ENCODE measurements at places on chromosomes 13 and 19.

DNA sequence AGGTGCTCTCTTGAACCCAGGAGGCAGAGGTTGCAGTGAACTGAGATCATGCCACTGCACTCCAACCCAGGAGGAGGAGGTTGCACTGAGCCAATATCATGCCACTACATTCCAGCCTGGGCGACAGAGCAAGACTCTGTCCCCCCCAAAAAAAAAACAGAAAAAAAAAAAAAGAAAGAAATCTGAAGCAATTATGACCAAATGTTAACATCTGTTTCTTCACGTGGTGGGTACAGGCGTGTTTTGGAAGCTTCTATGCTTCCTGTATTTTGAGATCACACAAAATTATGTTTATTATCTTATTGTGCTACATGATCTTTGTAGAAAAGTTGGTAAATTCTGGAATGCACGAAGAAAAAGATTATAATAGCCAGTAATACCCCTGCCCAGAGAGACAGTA lies 2.7 kb upstream of the ACP5 start:
- no peak for DNase-seq

DNA sequence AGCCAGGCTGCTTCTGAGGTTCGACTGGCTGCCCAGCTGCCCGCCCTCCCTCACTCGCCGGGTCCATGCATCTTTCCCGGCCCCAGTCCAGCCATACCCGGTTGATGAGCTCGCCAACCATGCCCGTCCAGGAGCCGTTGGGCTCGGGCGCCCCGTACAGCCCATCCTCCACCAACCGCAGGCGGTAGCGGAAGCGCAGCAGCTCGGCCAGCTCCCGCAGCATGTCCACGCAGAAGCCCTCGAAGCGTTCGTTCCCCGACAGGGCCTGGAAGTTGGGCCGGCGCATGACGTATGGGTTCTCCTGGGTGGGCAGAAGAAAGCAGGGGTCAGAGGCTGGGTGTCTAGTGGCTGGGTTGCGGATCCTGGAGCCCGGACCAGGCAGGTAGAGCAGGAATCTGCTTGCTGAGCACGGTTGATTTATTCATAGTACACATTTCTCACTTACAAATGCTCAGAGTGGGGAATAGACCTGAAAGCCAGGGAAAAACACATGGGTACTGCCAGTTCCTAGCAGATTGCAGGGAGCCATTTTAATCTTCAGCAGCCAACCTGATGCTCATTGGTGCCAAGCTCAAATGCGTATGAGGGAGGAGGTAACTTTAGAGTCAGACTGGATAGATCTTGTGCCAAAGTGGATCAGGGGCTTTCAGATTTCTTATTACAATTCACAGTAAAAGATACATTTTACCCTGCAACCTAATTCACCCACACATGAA lies 27.4 kb downstream of the GRIK5 start:
- no peak for DNase-seq

DNA sequence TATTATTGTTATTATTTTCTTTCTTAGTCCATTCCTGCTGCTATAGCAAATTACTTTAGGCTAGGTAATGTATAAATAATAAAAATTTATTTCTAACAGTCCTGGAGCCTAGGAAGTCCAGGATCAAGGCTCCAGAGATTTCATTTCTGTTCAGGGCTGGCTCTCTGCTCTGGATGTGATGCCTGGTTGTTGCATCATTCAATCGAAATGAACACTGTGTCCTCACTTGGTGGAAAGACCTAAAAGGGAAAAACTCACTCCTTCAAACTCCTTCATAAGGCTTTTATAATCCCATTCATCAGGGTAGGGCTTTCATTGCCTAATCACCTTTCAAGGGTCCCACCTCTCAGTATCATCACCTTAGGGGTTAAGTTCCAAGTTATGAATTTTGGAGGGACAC lies 395.0 kb downstream of the EFNB2 start:
- DNase-seq: no peak

DNA sequence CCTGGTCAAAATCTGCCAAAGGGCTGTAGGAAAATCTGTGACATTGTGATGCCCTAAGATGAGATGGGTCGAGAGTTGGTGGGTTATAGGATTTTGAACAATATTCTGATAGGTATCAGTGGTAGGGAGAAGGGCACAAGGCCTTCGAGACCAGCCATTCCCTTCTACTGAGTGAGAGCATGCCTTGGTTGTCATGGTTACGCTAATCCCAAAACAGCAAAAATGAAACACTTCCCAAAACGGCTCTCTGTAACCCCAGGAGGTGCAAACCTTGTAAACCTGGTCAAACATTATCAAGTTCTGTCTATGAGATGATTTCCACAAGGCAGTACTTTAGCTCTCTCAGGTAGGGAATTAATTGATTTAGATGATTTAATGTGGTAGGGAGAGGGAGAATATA lies 158.7 kb upstream of the RNF113B start:
- DNase-seq: no peak

DNA sequence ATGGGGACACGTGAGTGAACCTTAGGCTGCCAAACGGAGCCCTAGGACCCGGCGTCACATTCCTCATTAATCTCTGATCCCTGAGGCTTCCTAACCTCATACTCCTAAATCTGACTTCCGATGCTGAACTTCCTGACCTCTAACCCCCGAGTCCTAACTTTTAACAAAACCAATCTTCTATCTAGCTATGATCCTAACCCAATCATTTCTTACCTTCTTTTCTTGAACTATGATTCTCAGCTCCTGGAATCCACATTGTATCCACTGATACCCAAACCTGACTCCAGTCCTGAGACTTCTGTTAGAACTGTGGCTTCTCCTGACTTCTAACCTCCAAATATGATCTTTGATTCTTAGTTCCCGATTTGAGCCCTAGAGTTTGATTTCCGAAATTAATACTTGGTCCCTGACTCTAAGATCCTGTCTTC lies 447 bp downstream of the NFKBIB start:
- no peak for DNase-seq

DNA sequence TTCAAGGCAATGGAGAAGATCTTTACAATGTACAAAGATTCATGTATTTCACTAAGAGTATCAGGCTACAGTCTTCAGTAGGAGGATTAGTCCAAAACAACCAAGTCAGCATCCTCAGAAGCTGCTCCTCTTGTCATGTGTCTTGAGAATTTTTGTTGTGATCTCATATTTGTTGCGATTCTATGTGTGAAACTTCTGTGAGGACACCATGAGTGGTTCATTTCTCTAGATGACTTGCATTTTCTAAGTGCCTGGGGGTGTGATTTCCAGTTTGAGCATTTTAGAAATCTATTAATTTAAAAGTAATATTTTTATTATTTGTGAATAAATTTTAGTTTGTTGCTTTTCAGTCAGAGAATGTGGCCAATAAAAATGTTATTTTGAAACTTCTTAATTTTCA lies 94.5 kb downstream of the RAP2A start:
- DNase-seq: no peak

- no peak for DNase-seq
These were observed 213.5 kb upstream of the IRS2 start for GRCh38 chr13:109999659-110000533.

DNA sequence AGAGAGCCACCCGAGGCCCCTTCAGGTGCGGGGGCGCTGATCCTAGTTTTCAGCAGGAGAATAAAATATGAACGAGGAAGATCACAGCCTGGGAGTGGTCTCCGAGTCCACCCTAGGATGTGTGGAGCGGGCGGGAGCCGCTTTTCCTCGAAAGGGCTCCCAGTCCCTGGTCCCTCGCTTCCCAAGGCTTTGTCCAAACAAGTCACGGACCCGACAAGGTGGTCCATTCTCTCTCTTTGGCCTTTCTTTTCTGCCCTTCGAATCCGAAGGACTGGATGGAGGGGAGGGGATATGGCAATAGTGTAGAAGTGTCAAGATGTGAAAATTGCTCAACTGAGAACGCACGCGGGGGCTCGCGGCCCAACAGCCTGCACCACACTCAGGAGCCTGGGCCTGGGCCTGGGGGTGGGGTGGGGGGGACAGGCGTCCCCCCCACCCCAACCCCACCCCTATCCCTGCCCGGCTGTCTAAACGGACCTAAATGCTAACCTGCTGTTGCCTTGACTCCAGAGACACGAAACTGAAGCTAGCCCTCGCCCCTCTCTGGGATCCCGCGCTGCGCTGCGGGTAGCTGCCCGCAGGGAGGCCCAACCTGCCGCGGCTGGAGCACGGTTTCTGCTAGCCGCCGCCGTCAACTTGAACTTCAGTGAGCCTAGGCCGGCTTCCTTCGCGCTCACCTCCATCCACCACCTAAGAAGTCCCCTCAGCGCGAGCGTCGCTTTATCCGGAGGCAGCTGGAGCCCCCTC lies 7.1 kb downstream of the ZIC2 start:
- DNase-seq: no peak

DNA sequence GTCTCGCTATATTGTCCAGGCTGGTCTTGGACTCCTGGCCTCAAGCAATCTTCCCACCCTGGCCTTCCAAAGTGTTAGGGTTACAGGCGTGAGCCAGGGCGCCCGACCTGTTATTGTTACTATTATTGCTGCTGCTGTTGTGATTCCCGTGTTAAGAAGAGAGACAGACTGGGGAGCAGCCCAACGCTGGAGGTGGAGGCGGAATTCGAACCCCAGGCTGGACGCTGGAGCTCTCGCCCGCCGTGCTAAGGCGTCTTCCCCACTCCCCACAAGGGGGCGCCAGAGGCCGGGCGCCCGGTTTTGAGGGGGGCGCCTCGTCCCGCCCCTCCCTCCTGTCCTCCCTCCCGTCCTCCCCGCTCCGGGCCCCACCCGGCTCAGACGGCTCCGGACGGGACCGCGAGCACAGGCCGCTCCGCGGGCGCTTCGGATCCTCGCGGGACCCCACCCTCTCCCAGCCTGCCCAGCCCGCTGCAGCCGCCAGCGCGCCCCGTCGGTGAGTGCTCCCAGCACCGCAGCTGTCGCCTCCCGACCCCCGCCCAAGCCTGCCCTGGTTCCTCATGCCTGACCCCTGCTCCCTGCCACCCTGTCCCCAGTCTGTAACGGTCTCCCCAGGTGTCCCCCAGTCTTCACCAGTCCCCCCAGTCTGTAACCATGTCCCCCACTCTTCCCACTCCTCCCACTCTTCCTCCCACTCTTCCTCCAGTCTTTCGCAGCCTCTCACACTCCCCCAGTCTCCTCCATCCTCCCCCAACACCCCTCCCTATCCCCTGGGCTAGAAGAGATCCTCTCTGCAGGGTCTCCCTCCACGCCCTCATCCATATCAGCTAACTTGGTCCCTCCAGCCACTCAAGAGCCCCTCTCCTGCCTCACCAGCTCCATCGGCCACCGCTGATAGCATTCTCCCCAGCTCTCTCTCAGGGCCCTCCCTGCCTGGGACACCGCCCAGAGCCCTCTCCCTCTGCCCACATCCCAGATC lies at the start of gene EHD2:
EHD2 (plus strand) TSS at position 377 of the 976 bp plus-strand sequence. CDS start 3,191 bp downstream, outside the sequence.
- no peak for DNase-seq

DNA sequence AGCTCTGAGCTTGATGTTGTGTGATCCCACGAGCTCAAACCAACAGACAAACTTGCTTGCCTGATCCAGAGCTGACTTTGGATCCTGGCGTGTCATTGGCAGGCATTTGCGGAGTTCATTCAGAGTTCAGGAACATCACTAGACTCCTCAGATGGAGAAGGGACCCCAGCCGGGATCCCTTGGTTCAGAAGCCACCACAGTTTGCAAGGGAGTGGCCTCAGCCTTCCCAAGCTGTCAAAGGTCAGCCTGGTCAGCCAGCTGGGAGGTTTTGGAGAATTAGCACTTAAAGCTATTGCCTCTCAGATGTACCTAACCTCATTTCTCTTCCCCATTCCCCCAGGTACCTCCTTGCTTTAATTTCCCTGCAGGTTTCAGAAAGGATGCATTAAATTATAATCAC lies 208.8 kb upstream of the SOX21 start:
- no peak for DNase-seq

DNA sequence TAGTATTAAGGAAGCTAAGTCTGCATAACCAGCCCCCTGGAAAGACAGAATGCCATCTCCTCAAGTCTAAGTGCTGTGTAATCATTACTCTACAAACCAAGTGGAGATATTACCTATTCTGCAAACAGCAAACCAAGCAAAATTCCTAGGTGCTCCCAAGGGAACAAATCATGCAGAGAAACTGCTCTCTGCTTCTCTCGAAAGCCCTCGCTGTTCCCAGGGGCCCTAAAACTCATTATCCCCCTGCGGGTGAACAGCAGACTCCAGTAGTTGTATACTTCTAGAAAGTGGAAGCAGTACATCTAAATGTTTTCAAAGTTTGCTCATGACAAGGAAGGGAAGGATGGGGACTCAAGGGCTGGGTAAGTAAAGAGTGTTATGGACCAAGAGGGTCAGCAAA lies 3.2 kb downstream of the DLEU7 start:
- DNase-seq: no peak

- DNase-seq: no peak
These were observed 42.5 kb upstream of the EHD2 start for GRCh38 chr19:47670736-47671135.

DNA sequence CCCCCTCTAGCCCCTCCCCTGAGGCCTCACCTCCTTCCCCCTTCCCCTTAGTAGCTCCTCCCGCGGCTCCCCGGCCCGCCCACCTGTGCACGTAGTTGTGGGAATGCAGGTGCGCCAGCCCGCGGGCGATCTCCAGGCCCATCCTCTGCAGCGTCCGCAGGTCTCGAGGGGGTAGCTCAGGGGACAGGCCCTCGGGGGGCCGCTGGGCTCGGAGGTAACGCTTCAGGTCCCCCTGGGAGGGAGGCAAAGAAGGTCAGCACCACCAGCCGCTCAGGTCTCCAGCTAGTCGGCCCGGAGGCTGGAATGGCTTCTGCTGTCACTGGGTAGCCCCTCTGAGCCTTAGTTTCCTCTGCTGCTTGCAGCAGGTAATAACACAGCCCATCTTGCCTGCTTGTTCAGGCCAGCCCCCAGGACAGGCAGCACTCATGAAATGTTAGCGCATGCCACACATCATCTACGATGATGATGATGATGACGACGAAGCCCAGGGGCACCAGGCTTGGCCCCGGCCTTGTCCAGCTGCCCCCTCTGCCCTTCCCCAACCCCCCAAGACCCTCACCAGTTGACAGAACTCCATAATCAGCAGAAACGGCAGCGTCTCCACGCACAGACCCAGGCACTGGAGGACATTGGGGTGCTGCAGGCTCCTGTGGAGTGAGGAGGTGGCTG lies 9.2 kb downstream of the LMTK3 start:
- DNase-seq: no peak

- no peak for DNase-seq
These were observed 10.7 kb downstream of the NLRP8 start for GRCh38 chr19:55958356-55958755.

DNA sequence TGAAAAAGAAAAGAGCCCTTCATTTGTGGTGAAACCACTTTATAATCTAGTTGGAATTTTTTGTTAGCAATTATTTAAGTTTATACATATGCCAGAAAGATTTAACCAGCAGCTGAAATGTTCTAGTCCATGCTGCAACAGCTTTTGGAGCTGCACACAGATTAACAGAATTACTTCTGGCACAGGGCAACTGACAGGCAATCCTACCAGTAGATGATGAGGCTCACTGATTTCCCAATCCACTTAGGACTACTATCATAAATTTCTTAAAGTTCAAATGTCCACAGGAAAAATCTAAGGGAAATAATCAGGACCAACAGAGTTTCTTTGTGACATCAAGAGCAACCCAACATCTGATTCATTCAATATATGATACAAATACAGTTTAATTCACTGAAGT lies 78.8 kb downstream of the CRYL1 start:
- DNase-seq: no peak

DNA sequence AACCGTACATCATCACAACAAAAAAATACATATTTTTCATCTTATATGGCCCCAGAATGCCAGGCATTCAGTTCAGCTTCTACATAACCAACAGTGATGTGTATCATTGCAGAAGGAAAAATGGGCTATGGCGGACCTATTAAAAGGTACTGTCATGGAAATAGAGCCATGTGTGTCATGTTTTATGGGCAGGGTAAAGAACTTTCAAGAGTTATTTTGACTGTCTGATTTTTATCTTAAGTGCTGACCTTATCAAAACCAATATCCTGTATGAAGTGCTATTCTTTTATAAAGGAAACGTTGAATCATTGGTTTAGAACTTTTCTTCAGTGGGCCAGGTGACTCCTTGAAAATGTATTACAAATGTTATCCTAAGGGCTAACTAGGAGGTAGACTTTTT lies 9.9 kb downstream of the ZNF507 start:
- DNase-seq: no peak

All from SK-N-DZ (cell line).